ENCODE measurements at places on chromosomes 1 and 21.
A peak's percentile ranks its signal among the peaks of the same experiment; 100 is the strongest.

DNA sequence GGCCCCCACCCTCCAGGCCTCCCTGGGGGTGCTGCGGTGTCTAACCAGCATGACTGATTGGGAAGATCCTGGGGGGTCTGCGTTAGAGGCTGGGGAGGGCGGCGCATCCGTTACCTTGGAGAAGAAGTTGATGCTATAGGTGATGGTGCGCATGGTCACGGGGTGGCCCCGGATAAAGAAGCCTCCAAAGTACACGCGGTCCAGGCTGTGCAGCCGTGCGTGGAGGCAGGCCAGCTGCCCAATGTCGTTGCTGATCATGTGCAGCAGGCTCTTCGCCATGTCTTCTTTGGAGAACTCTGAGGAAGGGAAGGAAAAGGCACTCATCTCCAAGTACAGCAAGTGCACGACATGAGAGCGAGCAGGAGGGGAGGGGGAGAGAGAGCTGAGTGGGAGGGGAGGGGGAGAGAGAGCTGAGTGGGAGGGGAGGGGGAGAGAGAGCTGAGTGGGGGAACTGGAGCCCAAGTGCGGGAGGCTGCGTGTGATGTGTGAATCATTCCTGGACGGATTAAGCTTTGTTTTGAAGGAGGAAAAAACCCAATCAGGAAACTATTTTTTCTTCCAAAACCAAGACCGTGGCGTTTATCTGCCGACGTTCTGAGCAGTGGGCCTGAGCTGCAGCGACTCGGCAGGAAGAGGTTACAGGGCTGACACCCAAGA lies 7.2 kb downstream of the PANK4 start:
- DNase-seq: no peak

DNA sequence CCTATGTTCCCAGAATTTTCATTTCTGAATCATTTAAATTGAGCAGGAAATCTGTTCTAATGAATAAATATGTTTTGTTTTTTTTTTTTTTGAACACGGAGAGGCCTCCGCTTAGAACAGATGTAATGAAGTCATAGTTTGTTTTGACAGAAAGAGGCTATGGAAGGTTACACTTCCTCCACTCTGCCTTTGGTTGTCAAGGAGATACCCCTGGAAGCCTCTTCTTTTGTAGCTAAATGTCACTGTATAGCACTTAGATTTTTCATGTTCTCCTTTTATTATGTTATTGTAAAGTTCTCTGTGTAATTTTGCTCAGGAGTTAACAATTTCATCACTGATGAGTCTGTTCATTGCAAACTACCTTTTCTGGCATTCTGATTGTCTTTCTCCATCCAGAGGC lies 22.7 kb upstream of the GNG12 start:
- DNase-seq: no peak

- DNase-seq: no peak
These were observed 1.8 kb downstream of the CTTNBP2NL start for GRCh38 chr1:112397841-112398240.

- no peak for DNase-seq
These were observed 663 bp downstream of the ACOT7 start for GRCh38 chr1:6392809-6393399.

GRCh38 chr1:19156676-19157075 lies 53.4 kb downstream of the UBR4 start:
- no peak for DNase-seq

- DNase-seq: no peak
These were observed 61.0 kb downstream of the TIAM1 start for GRCh38 chr21:31283025-31283424.

DNA sequence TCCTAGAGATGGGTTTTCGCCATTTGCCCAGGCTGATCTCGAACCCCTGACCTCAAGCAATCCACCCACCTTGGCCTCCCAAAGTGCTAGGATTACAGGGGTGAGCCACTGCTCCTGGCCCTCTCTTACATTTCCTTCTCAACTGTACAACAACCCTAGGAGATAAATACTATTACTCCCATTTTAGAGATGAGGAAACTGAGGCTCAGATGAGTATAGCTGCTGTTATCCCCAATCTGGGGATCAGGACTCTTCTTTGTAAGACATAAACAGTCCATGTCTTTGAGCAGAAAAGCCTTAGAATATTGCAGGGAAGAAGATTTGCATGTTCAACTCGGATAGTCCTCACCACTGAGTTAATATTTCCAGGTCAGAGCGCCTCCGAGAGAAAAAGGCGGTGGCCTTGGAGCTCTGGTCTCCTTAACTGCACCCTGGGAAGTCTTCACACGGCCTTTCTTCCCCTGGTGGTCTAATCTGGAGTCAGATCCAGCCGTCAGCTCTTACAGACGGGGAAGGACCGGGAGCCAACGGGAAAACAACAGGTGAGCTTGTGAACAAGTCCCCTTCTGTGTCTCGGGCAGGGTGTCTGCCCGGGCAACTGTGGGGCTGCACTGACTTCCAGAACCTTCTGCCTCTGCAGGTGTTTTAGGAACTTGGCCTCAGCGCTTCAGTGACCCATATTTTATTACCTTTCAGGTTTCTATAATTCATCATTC lies 5.9 kb upstream of the OLIG1 start:
- no peak for DNase-seq

DNA sequence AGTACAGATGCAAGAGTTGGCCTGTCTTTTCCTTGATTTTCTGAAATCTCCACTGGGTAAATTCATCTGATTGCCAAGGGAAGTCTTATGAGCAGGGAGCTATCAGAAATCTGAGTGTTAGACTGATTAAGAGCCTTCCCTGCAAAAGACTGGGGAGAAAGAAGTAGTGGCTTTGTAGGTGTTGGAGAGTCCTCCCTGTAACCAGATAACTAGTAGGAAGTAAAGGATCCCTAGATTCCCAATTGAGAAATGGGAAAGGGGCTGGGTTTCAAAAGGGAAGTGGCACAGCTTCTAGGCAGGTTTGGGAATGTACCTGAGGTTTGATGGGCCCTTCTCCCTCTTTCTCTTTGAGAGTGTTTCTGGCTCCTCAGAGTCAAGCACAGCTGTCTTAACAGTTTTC lies 2.1 kb downstream of the TLCD4 start:
- DNase-seq: no peak

GRCh38 chr1:22365331-22366295 lies 86.0 kb upstream of the ZBTB40 start:
- DNase-seq: no peak

DNA sequence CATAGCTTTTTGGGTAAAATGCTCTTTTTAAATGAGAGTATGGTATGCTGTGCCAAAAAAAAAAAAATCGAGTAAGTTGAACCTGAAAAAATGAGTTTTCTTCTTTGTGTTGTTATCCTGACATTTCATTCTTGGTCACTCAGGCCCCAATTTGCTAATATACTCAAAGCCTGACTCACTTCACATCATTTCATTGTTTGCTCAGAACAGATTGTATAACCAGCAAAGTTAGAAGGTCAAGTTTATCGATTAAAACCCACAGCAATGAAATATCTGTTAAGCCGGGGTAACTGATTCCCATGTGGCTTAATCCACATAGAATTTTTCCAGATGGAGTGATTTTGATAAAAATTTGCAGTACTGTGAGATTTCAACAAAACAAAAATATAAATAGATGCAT lies 363.7 kb downstream of the NEGR1 start:
- no peak for DNase-seq

DNA sequence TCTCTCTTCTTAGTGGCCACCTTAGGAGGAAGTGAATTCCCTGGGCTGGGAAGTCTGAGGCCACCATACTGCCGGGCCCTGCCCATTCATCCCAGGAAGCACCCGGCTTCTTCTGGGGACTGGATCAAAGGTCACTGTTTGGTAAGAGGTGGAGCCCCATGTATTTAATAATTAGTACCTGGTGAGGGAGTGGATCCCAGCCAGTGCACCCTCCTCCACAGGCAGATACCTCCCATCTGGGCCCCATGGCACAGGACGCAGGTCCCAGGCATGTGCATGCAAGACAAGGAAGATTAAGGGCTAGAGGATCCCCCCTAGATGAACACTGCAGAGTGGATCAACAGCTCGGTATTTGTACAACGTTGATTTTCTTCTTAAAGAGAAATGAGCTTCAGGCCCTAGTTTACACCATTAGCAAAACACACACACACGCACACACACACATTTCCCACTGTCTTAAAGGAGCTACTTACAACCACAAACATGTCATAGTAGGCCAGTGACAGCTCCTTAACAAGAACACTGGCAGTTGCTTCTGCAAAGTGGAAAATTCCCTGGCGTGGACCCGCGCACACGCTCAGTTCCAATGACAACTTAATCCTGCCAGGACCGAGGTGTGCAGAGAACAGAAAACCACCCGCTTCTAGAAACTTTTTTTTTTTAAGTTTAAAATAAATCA lies 90.7 kb downstream of the MRPL37 start:
- peak; percentile 36 for DNase-seq

GRCh38 chr1:9442278-9442846 lies 96.9 kb upstream of the SLC25A33 start:
- no peak for DNase-seq

DNA sequence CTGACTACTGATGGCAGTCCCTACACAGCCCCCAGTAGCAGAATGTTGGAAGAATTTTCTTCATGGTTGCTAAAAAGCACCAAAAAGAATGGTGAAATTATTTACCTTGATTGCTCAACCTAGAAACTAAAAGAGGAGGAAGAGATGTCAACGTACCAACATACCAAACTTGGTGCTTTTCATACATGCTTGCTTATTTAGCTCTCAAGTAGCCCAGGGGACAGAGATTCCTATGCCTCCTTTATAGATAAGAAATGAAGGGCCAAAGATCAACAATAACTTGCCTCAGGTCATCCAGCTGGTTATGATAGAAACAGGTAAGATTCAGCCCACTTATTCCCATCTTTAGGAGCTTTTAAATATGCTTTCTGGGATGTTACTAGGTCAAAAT lies 170.6 kb downstream of the PIGK start:
- DNase-seq: no peak

DNA sequence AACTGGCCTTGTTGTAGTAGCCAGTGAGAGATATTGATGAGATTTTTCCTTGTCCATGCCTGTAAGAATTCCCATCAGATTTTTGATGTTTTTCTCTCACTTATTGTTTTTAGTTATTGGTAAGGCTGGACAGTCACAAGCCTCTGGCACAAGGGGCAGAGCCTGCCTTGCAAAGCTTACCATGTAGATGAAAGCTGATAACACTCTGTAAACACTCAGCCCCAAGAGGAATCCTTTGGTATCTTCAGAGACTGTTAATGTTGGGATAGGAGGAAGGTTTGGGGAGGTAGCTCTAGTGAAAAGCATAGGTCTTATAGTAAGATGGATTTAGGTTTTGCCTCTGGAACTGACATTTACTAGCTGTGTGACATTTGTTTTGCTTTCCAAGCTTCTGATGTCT lies 37.7 kb downstream of the MARK1 start:
- DNase-seq: no peak

GRCh38 chr1:6960291-6960811 lies 175.1 kb downstream of the CAMTA1 start:
- no peak for DNase-seq

GRCh38 chr1:228318823-228319241 lies 87.8 kb downstream of the TRIM11 start:
- no peak for DNase-seq

DNA sequence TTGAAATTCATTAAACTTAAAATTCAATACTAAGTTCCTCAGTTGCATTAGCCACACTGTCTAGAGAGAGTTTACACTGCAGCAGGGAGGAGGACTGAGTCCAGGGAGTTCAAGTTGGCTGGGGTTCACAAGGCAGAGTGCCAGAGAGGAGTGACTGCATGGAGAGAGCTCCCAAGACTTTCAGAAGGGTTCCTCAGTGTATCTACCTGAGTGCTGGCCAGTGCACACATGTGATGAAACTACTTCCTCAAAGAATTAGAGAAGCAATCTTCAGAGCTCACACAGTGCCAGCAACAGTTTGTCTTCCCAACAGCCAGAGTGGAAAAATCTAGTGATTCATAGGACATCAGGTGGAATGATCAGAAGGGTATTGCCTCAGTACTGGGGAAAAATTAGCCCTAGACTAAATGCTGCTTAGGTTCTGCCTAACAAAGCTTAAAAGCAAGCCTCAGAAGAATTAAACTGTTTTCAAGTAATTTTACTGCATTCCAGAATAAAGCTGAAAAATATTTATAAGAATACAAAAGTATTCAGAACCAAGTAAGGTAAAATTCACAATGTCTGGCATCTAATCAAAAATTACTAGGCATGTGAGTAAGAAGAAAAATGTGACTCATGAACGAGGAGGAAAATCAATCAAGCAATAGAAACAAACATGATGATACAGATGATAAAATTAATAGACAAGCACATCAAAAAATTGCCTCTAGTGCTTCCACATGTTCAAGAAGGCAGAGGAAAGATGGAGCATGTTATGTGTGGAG lies 10.4 kb upstream of the WNT3A start:
- no peak for DNase-seq

- no peak for DNase-seq
These were observed 944.5 kb downstream of the KCNT2 start for GRCh38 chr1:195663549-195664280.

GRCh38 chr1:1573843-1574720 lies 581 bp downstream of the SSU72 start:
- peak; percentile 67 for DNase-seq

DNA sequence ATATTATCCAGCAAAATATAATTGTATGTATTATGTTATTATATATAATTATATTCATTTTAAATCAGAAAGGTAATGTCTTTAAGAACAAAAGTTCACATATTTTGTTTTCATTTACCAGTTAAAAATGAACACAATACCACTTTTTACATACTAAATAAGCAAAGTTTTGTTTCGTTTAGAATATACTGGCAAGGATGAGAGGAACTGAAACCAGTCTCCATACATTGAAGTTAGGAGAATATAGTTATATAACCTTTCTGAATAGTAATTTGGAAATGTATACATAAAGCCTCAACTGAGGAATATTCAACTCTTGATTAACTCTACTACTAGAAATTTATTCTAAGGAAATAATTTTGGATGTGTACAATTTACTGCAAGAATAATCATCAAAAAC lies 110.5 kb downstream of the ZNF644 start:
- no peak for DNase-seq

DNA sequence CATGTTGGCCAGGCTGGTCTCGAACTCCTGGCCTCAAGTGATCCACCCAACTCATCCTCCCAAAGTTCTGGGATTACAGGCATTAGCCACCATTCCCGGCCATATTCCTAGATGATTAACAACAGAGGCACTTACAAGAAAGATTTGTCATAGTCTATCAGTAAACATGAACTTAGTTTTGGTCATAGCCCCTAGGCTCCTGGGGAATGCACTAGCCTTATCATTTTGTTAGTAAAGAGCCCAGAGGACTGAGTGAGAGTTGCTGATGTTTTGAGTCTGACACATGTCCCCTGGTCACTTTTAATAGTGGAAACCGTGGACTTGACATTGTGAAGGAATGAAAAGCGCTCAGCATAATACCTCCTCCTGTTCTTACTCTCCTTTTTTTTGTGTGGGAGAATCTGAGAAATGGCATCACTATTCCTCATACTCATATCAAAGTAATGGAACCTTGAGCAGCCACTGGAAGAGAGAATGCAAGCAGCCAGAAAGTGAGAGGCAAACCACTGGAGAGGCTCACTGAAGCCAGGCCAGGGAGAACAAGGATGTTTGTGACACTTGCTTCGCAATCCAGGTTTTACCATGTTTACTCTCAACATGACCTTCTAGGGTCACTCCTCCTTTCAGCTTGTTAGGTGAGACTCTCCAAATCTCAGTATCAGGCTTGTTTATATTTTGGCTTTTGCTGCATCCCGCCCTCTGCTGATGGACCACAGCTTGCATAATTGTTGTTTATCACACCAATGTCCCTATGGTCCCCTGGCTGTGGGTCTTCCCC lies 14.8 kb downstream of the ATP1B1 start:
- DNase-seq: no peak
